IPS DF 6.9 (cell line): ENCODE measurements at places on chromosomes 11 and 22.

DNA sequence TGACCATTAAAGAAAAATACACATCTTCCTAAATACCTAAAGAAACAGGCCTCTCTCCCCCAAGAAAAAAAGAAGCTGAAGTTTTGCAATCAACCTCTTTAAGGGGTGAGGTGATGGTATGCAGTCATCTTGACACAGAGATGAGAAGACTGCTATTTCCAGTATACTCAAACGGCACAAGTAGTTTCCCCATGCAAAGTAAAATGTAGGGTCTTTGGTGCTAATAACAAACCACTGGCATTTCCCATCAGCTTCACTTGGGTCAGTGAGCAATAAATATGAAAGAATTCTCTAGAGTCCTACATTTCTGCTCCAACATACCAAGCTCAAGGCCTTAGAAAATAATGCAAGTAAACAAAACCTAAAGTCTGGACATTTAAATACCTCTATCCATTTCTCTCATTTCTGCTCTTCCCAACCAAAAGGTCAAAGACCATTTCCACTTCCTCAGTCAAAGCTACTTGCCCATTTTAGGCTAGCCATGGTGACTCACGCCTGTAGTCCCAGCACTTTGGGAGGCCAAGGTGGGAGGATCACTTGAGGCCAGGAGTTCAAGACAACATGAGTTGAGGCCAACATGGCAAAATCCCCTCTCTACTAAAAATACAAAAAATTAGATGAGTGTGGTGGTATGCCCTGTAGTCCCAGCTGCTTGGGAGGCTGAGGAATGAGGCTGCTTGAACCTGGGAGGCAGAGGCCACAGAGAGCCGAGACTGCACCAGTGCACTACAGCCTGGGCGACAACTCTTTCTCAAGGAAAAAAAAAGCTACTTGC lies 39.5 kb upstream of the CHRNA10 start:
- no peaks in the 10 kb centered on the region; the same call in 1 of the 2 replicates for H3K36me3 ChIP-seq
- no peaks in the 10 kb centered on the region for H3K27me3 ChIP-seq
- H3K4me1 ChIP-seq: peaks cover 1% of the 10 kb centered on the region
- DNase-seq: no peak

- peaks cover 12% of the 10 kb centered on the region for H3K4me1 ChIP-seq
- H3K36me3 ChIP-seq: peaks cover 3% of the 10 kb centered on the region; the same call in 1 of the 2 replicates
- no peaks in the 10 kb centered on the region for H3K27me3 ChIP-seq
- peak overlapping the region; percentile 41; the same call in 1 of the 2 replicates for H3K4me3 ChIP-seq
- no peak for DNase-seq
- H3K27ac ChIP-seq: no peak overlapping the region
Measured at GRCh38 chr22:37675930-37676735, 697 bp downstream of the LGALS1 start.

GRCh38 chr11:10484461-10485180 lies 29.6 kb downstream of the AMPD3 start:
- DNase-seq: no peak
- no peaks in the 10 kb centered on the region for H3K27me3 ChIP-seq
- H3K36me3 ChIP-seq: no peaks in the 10 kb centered on the region
- H3K4me3 ChIP-seq: no peak overlapping the region

DNA sequence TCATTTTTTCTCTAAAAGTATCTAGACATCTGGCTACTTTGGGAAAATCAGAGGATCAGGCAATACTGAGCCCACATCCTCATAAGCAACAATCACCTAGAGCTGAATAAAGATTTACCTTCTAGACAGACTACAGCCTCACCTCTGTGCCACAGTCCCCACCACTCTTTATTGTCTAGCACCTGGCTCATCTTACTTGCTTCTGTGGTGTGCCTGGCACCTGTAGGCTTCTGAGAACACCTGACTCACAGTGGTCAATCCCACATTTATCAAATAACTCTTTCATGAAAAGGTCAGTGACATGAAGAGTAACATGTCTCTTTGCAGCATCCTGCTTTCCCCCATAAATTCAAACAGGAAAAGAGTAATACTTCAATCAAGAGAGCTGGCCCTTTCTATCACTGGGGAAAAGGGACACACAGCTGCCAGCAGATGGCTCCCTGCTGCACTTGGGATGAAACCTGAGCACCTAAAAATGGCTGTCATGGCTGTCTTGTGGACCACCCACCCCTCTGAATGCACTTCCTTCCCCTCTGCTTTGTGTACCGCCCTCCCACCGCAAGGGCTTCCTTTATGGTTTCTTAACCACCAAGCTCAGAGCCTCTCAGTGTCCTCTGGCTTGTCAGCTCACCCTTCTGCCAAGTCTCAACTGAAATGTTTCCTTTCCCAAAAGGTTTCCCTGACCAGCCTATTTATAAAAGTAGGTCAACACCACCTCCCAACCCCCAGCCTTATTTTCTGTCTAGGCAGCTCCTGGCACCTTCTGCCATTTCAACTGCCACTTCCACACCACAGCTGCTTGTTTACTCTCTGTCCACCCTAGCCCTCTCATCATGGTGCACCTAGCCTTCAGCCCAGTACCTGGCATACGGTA lies 9.3 kb downstream of the TFIP11 start:
- 0 out of 2 replicates have a peak, but pooled peaks cover 2% of the 10 kb centered on the region for H3K4me1 ChIP-seq
- H3K27me3 ChIP-seq: no peaks in the 10 kb centered on the region
- H3K27ac ChIP-seq: no peak overlapping the region
- H3K36me3 ChIP-seq: peaks cover 24% of the 10 kb centered on the region
- DNase-seq: peak; percentile 68

GRCh38 chr11:9639985-9640384 lies 23.9 kb upstream of the SWAP70 start:
- H3K36me3 ChIP-seq: no peaks in the 10 kb centered on the region
- DNase-seq: no peak
- H3K27me3 ChIP-seq: no peaks in the 10 kb centered on the region
- H3K4me1 ChIP-seq: no peaks in the 10 kb centered on the region
- no peak overlapping the region for H3K27ac ChIP-seq

DNA sequence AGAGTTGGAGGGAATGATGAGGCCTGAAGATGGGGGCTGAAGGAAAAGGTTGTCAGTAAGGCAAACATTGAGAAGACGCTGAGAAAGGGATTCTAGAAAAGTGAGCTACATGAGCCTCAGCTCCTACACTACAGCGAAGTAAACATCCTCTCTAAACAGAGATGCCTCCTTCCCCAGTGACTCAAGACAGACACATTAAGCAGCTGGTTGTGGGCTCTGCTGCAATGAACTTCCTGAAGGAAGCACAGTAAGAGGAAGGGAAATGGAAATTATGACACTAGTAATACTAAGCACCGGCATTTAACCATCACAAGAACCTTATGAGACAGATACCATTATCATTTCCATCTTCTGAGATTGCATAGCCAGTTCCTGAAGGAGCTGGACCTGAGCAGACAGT lies 190.5 kb downstream of the C11orf87 start:
- DNase-seq: no peak
- H3K27me3 ChIP-seq: no peaks in the 10 kb centered on the region
- no peak overlapping the region for H3K4me3 ChIP-seq
- no peaks in the 10 kb centered on the region for H3K36me3 ChIP-seq

DNA sequence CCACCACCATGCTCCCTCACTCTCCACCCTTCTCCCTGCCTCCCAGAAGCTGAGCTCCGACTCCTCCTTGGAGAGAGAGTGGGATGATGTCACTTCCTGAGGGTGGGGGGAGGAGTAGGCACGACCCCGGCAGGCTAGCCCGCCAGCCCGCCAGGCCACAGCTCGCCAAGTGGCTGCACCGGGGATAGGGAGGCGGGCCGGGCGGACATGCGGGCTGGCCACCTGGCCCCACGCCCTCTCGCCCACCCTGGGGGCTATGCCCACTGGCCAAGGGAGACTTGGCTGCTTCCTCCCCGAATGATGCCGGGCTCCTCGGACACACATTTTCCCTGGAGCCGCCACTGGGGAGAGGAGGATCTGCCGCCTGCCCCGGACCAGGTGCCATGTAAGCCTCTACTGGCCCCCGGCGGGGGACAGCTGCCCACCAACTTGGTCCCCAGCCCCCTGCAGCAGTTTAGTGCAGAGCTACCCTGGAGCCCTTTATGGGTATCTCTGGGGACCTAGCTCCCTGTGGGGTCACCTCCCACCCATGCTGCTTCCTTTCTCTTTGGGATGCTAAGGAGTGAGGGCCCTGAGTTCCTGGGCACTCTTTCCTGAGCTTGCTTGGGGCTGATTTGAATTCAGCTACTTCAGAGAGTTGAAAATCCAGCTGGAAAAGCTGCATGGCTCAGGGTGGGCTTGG lies 33.7 kb upstream of the MYRF start:
- H3K4me3 ChIP-seq: peak overlapping the region; percentile 36; the same call in 1 of the 2 replicates
- H3K27me3 ChIP-seq: no peaks in the 10 kb centered on the region
- peaks cover 11% of the 10 kb centered on the region for H3K36me3 ChIP-seq
- peaks cover 19% of the 10 kb centered on the region for H3K4me1 ChIP-seq

DNA sequence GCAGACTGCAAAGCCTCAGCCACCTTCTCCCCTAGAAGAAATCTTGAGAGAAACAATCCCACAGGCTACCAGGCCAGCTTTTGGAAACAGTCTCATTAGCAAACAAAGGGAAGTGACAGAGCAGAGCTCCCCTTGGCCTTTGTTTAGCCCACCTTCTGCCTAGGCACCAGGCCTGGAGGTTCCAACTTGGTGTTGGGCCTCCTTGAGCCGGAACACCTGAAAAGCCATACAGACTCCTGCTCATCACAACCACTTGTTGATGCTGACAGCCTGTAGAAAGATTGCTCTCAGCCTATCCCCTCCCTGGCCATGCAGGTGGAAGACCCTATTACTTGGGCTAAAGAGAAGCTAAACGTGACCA lies 26.6 kb downstream of the KCNQ1OT1 start:
- DNase-seq: no peak
- no peaks in the 10 kb centered on the region for H3K27me3 ChIP-seq
- peaks cover 2% of the 10 kb centered on the region; the same call in 1 of the 2 replicates for H3K4me1 ChIP-seq
- no peak overlapping the region for H3K4me3 ChIP-seq
- H3K27ac ChIP-seq: no peak overlapping the region

DNA sequence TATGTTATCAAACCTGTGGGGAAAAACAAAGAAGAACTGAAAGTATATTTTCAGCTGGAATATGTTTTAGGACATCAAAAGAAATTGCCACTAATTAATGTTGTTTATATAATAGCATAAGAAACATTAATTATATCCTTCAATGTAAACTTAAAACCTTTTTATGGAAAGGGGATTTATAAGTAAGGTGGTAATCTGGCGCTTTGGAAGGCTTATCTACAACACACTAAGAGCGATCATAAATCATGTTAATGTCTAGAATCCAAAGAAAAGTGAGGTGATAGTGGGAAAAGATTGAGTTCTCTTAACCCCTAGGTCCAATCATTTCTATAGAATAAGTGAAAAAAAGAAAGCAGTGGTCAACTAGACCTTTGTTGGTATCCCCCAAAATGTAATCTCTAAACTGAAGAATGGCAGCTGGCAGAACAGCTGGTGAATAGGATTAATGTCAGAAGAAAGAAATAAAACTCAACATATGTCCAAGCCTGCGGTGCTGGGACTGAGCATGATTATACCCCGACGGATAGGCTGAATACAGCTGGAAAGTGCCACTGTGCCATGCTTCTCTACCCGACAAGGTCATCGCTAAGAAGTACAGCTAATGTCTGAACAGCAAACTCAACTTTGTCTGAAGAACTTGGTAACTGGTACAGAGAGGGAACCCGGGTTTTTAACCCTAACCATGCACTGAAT lies 64.0 kb downstream of the SOX6 start:
- no peak overlapping the region for H3K27ac ChIP-seq
- no peak for DNase-seq
- H3K27me3 ChIP-seq: no peaks in the 10 kb centered on the region
- no peak overlapping the region for H3K4me3 ChIP-seq
- no peaks in the 10 kb centered on the region for H3K4me1 ChIP-seq

DNA sequence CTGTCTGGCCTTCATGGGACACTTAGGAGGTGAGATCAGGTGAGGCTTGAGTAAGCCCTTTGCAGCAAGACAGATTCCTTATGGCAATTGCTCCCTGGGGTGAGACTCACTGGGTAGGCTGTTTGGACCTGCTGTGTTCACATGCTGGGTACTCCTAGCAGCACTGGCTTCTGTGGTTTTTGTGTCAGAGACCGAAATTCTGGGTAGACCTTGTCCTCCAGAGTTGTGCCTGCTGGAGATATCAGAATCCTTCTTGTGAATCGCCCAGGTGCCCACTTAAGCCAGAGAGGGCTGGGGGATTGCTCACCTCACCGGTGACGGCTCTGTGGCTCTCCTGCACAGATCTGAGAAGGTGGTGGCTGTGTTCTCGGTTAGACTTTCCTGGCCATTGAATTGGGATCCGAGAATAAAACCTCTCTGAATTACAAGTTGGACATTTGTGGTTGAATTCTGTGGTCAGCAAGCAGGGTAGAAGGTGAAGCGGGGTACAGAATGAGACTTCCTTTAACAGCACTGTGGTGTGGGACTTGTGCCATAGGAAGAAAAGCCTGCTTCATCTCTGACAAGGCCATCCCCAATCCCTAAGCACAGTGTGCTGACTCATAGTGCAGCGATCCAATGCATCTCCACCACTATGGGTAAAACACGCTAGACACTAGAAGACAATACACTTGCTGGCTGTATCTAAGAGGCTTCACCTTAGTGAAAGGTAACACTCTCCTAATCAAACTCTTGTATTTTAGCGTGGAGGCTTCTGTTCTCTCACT lies 52.5 kb upstream of the TTC12 start:
- no peaks in the 10 kb centered on the region; the same call in 1 of the 2 replicates for H3K36me3 ChIP-seq
- H3K27me3 ChIP-seq: no peaks in the 10 kb centered on the region
- no peaks in the 10 kb centered on the region for H3K4me1 ChIP-seq
- no peak overlapping the region for H3K27ac ChIP-seq
- no peak for DNase-seq
- no peak overlapping the region for H3K4me3 ChIP-seq

DNA sequence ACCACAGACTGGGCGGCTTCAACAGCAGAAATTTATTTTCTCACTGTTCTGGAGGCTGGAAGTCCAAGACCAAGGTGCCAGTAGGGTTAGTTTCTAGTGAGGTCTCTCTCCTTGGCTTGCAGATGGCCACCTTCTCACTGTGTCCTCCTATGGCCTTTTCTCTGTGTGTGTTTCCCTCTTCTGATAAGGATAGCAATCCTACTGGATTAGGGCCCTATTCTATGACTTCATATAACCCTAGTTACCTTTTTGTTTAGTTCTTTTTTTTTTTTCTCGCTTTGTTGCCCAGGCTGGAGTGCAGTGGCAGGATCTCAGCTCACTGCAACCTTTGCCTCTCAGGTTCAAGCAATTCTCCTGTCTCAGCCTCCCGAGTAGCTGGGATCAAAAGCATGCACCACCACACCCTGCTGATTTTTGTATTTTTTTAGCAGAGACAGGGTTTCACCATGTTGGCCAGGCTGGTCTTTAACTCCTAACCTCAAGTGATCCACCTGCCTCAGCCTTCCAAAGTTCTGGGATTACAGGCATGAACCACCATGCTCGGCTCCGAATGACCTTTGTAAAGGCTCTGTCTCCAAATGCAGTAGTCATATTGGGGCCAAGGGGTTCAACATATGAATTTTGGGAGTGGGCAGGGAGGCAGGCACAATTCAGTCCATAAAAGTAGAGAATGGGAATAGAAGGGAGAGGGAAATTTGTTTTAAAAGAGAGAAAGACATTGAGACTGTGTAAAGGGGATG lies 25.5 kb upstream of the NNMT start:
- no peaks in the 10 kb centered on the region for H3K36me3 ChIP-seq
- no peak for DNase-seq
- H3K4me3 ChIP-seq: no peak overlapping the region
- H3K27ac ChIP-seq: no peak overlapping the region
- H3K4me1 ChIP-seq: no peaks in the 10 kb centered on the region

- no peak overlapping the region for H3K4me3 ChIP-seq
- peaks cover 3% of the 10 kb centered on the region; the same call in 1 of the 2 replicates for H3K4me1 ChIP-seq
- no peaks in the 10 kb centered on the region for H3K27me3 ChIP-seq
- peaks cover 7% of the 10 kb centered on the region; the same call in 1 of the 2 replicates for H3K36me3 ChIP-seq
- no peak overlapping the region for H3K27ac ChIP-seq
Measured at GRCh38 chr11:71189768-71190315, 62.5 kb downstream of the SHANK2 start.
